ENCODE measurements at places on chromosomes 11 and 22.

- H3K4me3 ChIP-seq: no peak overlapping the region
- no peaks in the 10 kb centered on the region for H3K36me3 ChIP-seq
- H3K27ac ChIP-seq: no peak overlapping the region
- no peaks in the 10 kb centered on the region for H3K4me1 ChIP-seq
Measured at GRCh38 chr11:108551651-108552462, 41.7 kb downstream of the EXPH5 start.

GRCh38 chr11:44034639-44035038 is 13.1 kb upstream of the ACCSL start:
- H3K4me1 ChIP-seq: no peaks in the 10 kb centered on the region
- H3K27ac ChIP-seq: no peak overlapping the region
- no peak overlapping the region for H3K4me3 ChIP-seq
- H3K27me3 ChIP-seq: peaks cover 37% of the 10 kb centered on the region
- H3K36me3 ChIP-seq: no peaks in the 10 kb centered on the region

- H3K4me3 ChIP-seq: no peak overlapping the region
- DNase-seq: no peak
- H3K4me1 ChIP-seq: peaks cover 3% of the 10 kb centered on the region
Measured at GRCh38 chr22:44870021-44870420, 117.6 kb downstream of the ARHGAP8 start.

GRCh38 chr11:32311346-32312065 is 123.8 kb downstream of the WT1 start:
- no peaks in the 10 kb centered on the region for H3K36me3 ChIP-seq
- no peak for DNase-seq
- no peaks in the 10 kb centered on the region for H3K27me3 ChIP-seq
- no peak overlapping the region for H3K27ac ChIP-seq
- H3K4me1 ChIP-seq: peaks cover 2% of the 10 kb centered on the region
- H3K4me3 ChIP-seq: no peak overlapping the region

DNA sequence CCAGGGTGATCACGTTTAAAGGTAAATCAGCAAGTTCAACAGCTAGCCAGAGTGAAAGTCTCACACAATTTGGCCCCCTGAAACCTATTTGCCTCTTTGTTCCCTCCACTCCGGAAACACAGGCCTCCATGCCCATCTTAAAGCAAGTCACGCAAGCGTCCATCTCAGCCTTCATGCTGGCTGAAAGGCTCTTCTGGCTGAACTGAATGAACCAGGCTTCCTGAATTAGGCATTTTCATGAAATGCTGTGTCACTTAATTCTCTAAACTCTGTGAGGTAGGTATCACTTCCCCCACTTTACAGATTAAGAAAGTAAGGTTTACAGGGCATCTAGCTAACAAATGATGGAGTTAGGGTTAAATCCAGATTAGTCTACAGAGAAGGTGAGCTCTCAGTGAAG is 1.4 kb downstream of the SLC25A17 start:
- H3K27me3 ChIP-seq: no peaks in the 10 kb centered on the region
- H3K27ac ChIP-seq: peak overlapping the region; percentile 96

- H3K4me1 ChIP-seq: no peaks in the 10 kb centered on the region
- no peaks in the 10 kb centered on the region for H3K36me3 ChIP-seq
- peaks cover 25% of the 10 kb centered on the region for H3K27me3 ChIP-seq
- no peak for DNase-seq
- no peak overlapping the region for H3K27ac ChIP-seq
Measured at GRCh38 chr11:127137771-127138280, 137.3 kb upstream of the KIRREL3 start.

DNA sequence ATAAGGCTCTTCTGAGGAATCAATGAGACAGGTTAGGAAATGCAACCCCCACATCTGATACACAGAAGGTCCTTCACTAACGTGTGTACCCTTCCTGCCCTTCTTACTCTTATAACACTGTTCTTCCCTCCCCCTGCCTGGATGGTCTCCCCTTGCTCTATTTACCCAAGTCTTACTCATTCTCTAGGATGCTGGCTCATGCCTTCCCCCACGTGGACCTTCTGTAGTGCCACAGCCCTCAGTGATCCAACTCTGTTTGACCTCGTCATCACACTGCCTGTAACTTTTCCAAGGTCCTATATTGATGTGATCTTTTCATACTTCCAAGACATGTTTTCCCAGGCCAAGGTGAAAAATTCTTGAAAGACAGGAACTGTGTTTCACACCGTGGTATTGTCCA is 79.8 kb downstream of the C11orf58 start:
- no peaks in the 10 kb centered on the region for H3K4me1 ChIP-seq
- peaks cover 3% of the 10 kb centered on the region for H3K27me3 ChIP-seq
- no peak for DNase-seq
- no peaks in the 10 kb centered on the region for H3K36me3 ChIP-seq
- H3K4me3 ChIP-seq: no peak overlapping the region

GRCh38 chr11:1774886-1775285 is 11.2 kb upstream of the CTSD start:
- no peak for DNase-seq
- peak overlapping the region; percentile 96 for H3K27ac ChIP-seq
- H3K4me1 ChIP-seq: peaks cover 56% of the 10 kb centered on the region
- no peaks in the 10 kb centered on the region for H3K36me3 ChIP-seq

Measured in natural killer cell treated with Interleukin-12 subunit alpha and Interleukin-12 subunit beta and Interleukin-15 and Interleukin-18, amount 100 ng/mL, for 72 hours (primary cell).